ENCODE measurements at places on chromosomes 12 and 14.
A peak's percentile ranks its signal among the peaks of the same experiment; 100 is the strongest.

- DNase-seq = no peak
Measured at GRCh38 chr12:107368586-107368985, 275.2 kb upstream of the CRY1 start.

DNA sequence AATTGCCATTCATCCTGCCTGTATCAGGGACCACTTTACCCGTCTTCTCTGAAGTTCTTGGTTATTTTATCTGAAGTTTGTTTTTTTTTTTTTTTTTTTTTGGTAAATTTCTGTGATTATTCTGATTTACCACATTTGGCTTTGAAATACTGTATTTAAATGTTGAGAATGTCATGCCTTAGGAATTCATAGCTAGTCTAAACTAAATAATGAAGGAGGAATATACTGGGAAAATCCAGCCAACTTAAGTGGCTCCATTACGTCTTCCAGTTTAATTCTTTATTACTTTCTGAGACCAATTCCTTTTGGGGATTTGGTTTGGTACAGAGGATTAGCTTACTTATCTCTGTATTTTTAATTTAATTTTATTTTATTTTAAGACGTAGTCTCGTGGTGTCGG lies 60.3 kb upstream of the KCNMB4 start:
- DNase-seq = no peak

DNA sequence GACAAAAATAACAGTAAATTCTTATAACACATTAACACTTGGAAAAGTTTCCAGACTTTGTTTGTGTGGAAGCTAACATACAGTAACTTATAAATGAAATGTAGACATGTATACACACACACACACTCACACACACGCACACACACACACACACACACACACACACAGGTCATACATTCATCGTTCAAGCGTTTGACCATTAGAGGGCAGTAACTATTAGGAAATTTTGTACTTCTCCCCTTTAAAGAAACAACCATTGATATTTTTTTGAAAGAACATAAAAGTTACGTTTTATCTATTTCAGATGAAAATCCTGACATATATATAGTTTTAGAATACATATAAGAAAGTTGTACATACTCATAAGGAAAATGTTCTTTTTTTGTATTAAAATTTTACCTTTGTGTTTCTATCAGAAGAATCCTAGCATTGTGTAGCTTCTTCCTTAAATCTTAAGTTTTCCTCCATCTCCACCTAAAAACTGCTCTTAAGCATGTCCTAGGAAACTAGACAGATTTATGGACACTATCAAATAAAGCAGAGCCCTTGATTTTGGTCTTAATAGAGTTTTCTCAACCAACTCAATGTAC lies 29.0 kb downstream of the PTPRQ start:
- peak; percentile 25 for DNase-seq

- no peak for DNase-seq
Measured at GRCh38 chr12:39122562-39123204, 217.3 kb upstream of the CPNE8 start.

- DNase-seq = peak; percentile 17
Measured at GRCh38 chr14:99395909-99396530, 84.6 kb downstream of the SETD3 start.

DNA sequence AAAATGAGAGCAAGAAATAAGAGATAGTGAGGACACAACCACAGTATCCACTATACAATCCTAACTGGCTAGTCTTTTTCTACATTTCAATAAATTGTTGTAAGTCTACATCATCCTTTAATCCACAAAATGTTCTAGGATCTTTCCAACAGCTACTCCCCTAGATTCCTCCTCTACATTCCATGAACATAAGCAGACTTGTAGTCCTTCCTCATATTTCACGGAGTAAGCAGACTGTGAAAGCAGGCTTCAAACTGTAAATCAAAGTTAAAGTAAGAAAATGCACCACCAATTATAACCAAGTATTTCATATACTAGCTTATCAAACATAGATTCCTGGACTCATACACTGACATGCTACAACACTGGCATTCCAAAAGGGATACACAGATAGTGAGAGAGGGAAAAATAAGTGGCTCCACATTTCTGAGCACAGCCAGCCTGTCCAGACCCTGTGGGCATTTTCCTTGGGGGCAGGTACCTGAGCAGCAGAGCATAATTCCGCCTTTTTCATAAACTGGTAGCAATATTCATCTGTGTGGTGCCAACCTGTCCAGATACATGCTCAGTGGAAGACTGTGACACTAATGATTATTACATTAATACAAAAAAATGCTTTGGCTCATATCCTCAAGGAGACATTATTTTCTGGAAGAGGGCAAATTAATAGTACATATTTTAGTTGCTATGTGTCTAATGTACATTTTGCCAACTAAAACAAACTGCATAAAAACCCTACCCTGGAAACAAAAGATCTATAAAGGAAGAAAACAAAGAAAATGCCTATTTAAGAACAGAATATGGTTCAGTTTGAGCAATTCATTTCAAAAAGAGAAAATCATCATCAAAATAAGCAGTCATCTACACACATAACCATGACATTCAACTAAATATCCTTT lies 113.3 kb upstream of the FSCB start:
- no peak for DNase-seq

DNA sequence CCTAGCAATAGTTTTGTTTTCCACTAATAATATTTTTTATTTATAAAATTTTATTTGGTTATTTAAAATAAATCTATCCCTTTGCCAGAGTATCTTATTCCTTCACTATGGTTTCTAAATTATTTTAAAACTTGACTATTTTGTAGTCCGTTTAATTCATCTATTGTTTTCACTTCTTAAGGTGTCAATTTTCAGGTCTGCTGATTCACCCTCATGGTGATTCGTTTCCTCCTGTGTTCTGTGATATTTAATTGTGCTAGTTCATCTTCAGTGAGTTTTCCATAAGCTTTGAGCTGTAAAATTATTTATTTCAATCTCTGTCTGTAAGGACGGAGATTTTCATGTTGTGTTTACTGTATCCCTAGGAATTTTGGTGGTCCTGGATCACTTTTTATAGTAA lies 70.6 kb downstream of the SNAPC1 start:
- DNase-seq = no peak

DNA sequence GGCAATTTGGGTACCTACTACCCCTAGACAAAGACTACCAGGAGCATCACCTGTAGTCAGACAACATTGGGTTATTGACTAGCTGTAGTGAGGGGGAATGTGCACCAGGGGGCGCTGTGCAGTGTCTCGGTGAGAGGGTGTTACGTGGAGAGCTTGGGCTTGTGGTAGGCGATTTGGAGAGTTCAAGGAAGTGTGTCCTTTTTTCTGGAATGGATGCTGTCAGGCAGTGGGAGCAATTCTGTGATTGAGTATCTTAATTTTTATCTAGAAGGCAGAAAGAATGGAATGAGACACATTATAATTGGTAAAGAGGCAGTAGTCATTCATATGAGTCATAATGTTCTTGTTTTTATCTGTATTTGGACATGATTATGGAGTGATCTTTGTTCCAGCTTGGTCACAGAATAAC lies 187.7 kb downstream of the GALC start:
- DNase-seq = no peak

- DNase-seq = no peak
Measured at GRCh38 chr14:79583738-79584408, 627.4 kb downstream of the DIO2 start.

DNA sequence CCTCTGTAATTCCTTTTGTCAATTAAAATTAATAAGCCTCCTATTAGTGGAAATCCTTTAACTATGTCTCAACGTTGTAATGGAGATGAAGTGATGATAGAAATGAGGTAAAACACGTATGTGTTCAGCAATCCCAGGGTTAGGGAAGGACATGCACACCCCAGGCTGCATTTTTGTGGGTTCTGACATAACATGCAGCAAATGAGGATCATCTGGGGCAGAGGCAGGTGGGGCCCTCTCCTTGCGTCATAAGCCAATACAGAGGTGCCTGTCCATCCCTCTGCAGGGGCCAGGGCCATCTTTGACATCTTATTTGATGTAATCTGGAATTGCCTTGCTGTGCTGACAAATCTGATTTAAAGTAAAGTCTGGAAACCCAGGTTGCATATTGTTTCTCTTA lies 73.2 kb downstream of the MYRFL start:
- no peak for DNase-seq

All from NCI-H1436 (cell line).